Adipocyte (in vitro differentiated cells): ENCODE measurements at places on chromosomes 5 and 9.
A peak's percentile ranks its signal among the peaks of the same experiment; 100 is the strongest.

DNA sequence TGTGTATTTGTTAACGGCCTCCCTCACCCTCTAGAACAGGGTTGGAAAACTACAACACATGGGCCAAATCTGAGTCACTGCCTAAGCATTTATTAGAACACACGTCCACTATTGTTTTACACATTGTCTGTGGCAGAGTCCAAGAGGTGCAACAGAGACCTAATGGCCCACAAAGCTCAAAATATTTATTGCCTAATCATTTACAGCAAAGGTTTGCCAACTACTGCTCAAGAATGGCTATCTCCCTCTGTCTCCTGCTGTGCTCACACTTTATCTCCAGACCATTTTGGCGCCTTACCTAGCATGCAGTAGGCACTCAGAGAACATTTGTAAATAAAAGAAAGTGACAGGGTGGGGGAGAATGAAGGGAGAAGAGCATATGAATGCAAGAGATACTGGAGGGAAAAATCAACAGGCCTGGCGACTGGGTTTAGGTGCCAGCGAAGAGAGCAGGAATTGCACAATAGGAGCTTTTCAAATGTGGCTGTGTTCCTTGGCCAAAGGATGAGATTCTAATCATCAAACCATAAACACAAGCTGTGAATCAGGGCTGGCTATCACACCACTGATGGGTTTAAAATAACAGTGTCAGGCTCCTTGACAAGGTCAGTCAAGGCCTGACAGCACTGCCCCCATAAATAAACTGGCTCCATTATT is 80.3 kb downstream of the EPB41L4A start:
- no peak for DNase-seq

DNA sequence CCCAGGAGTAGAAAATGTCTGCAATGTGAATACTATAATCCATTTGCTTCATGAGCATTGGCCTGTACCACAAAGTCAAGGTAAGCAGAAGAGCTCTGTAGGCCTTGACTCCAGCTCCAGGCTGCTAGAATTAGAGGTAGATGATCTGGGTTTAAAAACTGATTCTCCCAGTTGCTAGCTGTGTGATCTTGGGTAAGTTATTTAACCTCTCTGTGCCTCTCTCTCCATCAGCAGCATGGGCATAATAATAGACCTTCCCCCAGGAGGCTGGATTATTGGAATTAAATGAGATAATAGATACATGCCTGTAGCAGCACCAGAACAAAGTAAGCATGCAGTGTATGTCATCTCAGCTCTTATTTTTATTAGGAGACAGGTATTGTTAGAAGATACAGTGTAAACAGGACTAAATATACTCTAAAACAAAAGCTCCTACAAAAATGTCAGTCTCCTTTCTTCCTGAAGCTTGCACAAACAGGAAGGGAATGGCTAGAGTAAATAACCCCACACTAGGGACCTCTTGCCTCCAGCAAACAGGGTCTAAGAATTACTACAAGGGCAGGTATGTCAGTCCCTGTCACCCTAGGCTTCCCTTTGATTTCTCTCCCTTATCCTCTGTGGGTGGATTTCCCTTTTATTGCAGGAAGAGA is 57.5 kb downstream of the PSAT1 start:
- no peak for DNase-seq

GRCh38 chr9:82745919-82746318 is 317.0 kb downstream of the RASEF start:
- no peak for DNase-seq

DNA sequence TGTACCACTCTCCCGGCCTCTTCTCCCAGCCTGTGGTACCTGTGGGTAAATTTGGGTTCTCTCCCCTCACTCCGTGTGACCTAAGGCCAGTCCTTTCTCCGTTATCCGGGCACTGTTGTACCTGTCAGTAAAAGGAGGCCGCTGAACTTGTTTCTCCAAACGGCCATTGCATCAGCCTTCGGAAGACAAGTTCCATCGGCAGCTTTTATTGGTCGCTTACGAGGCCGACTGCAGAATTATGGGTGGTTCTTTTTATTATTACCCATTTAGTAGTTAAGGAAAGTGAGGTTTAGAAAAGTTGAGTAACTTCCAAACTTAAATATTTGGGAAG is 558 bp downstream of the GRPEL2 start:
- peak; percentile 69 for DNase-seq

- DNase-seq: no peak
Measured at GRCh38 chr9:86830356-86830755, 117.0 kb downstream of the GAS1 start.

- DNase-seq: no peak
Measured at GRCh38 chr9:114430457-114430856, 42.7 kb upstream of the AKNA start.

GRCh38 chr5:172533058-172533398 is 78.7 kb upstream of the SH3PXD2B start:
- DNase-seq: no peak
